MCF 10A (cell line): ENCODE measurements at places on chromosomes 1 and 21.
A peak's percentile ranks its signal among the peaks of the same experiment; 100 is the strongest.

GRCh38 chr21:33843216-33843615 lies 72.4 kb downstream of the ATP5PO start:
- no peak for DNase-seq
- no peak overlapping the region for H3K27ac ChIP-seq
- H3K27me3 ChIP-seq, result no peaks in the 10 kb centered on the region

DNA sequence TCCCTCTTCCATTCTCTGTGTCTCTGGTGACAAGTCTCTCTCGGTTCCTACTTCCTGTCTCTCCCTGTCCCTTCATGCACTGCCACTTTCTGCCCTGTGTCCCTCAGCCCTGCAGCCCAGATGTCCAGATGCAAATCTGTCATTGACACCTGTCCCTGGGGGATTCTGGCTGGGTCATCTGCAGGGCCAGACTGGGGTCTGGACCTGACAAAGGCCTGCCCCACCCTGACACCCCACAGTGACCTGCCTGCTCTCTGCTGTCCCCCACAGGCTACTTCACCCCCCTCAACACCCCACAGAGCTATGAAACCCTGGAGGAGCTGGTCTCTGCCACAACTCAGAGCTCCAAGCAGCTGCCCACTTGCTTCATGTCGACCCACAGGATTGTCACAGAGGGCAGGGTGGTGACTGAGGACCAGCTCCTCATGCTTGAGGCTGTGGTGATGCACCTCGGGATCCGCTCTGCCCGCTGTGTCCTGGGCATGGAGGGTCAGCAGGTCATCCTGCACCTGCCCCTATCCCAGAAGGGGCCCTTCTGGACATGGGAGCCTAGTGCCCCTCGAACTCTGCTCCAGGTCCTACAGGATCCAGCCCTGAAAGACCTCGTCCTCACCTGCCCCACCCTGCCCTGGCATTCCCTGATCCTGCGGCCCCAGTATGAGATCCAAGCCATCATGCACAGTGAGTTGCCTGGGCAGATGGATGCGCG lies 7.2 kb downstream of the THEMIS2 start:
- H3K27ac ChIP-seq, result no peak overlapping the region
- H3K36me3 ChIP-seq, result peaks cover 8% of the 10 kb centered on the region
- DNase-seq, result no peak

- no peaks in the 10 kb centered on the region for H3K27me3 ChIP-seq
- H3K27ac ChIP-seq, result no peak overlapping the region
- no peak overlapping the region for H3K4me3 ChIP-seq
- no peaks in the 10 kb centered on the region for H3K4me1 ChIP-seq
- DNase-seq, result no peak
These were observed 20.1 kb downstream of the XKR8 start for GRCh38 chr1:27979859-27980201.

DNA sequence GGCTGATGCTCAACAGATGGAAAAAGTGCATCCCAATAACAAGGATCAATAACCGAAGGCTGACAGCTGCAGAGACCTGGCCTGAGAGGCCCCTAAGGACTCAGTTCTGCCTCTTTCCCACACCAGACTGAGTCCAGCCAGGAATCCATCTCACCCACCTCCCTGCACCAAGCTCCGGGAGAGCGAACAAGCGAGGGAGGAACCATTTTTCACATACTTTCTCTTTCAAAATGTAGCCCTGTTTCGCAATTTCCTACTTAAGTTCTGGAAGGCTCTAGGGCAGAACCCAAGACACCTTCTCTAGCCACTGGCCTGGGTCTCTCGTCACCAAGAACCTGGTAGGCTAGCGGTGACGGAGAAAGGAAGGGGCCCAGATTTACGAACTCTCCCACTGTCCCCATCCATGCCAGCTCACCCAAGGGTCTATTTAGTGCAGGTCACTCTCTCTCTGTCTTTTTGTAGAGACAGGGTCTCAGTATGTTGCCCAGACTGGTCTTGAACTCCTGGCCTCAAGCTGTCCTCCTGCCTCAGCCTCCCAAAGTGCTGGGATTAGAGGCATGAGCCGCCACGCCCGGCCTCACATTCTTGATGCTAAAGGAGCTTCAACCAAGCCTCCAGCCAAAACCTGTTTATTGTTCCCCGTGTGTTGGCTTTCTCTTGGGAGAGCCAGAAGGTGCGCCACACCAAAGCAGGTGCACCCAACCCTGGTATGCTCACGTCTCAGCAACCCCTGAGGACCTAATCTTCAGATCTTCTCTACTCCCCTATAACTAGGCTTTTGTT lies 10.9 kb upstream of the GNL2 start:
- H3K27me3 ChIP-seq, result no peaks in the 10 kb centered on the region
- no peak overlapping the region for H3K4me3 ChIP-seq
- peaks cover 5% of the 10 kb centered on the region for H3K36me3 ChIP-seq

DNA sequence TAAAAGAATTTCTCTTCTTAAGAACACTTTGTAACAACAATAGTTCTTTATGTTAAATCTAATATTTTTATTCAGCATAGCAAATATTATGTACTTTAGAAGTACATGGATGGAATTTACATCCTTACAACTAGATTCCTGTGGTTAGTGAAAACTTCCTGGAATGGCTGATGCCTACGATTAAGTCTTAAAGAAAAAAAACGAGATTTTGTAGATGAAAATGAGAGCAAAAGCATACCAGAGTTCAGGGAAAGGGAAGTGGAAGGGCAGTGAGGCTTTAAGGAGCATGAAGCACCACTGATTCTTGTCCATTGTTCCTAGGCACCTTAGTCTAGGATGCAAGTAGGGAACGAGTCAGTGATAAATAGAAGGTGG lies 26.7 kb downstream of the CFH start:
- H3K4me1 ChIP-seq, result peaks cover 13% of the 10 kb centered on the region
- H3K36me3 ChIP-seq, result peaks cover 5% of the 10 kb centered on the region
- peak overlapping the region; percentile 60 for H3K27ac ChIP-seq
- H3K27me3 ChIP-seq, result no peaks in the 10 kb centered on the region
- H3K4me3 ChIP-seq, result no peak overlapping the region

DNA sequence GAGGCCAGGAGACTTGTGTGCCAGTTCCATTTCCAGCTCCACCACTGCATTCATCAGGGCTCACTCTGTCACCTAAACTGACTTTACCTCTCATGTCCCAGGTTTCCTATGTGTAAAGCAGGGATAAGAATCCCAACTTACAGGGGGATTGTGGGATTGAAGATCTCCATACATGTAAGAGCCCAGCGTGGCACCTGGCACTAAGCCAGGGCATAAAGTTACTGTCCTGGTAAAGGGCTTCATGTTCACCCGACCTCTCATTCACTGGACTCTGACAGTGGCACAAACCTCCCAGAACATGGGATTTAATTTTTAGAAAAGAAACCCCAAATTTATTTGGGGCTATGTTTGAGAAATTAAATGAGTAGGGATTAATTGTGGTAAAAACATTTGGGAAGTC lies 8.9 kb upstream of the IGFN1 start:
- H3K36me3 ChIP-seq, result no peaks in the 10 kb centered on the region
- H3K27me3 ChIP-seq, result peaks cover 15% of the 10 kb centered on the region
- H3K27ac ChIP-seq, result no peak overlapping the region
- DNase-seq, result no peak
- H3K4me1 ChIP-seq, result peaks cover 14% of the 10 kb centered on the region

DNA sequence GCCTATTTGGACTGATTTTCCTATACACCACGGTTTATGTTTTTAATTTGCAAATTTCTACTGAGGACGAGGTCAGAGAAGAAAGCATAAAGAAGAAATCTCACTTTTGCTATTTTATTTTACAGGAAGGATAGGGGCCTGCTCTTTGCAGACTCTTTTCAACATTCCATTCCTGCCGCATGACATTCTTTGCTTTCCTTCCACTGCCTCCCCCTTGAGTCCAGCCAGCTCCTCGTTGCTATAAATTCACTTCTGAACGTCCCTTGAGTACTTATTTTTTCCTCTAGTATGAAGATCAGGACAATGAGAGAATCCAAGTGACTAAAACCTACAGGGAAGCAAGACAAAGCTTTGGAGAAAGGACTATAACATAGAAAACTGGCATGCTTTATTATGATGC lies 53.4 kb upstream of the PTGFR start:
- no peaks in the 10 kb centered on the region for H3K27me3 ChIP-seq
- H3K27ac ChIP-seq, result no peak overlapping the region
- H3K36me3 ChIP-seq, result no peaks in the 10 kb centered on the region
- H3K4me1 ChIP-seq, result peaks cover 6% of the 10 kb centered on the region
- DNase-seq, result no peak

DNA sequence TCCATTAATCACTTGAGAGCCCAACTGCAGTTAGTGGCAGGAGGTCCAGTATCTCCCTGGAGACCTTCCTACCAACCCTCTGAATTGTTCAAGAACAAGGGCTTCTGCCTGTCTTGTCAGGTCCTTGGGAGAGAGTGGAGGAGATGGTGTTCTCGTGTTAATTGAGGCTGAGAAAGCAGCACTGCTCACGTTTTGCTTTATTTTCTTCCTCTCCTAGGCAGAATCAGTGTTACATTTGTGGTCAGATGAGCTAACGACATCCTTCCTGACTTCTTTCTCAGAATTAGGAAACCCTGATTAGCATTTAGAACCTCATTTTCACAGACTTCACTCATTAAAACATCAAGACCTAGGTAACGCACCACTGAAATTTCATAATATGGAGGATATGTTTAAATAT lies 26.4 kb upstream of the LRIG2 start:
- H3K27ac ChIP-seq, result no peak overlapping the region
- peaks cover 14% of the 10 kb centered on the region for H3K4me1 ChIP-seq
- H3K36me3 ChIP-seq, result no peaks in the 10 kb centered on the region
- H3K27me3 ChIP-seq, result no peaks in the 10 kb centered on the region
- no peak overlapping the region for H3K4me3 ChIP-seq

DNA sequence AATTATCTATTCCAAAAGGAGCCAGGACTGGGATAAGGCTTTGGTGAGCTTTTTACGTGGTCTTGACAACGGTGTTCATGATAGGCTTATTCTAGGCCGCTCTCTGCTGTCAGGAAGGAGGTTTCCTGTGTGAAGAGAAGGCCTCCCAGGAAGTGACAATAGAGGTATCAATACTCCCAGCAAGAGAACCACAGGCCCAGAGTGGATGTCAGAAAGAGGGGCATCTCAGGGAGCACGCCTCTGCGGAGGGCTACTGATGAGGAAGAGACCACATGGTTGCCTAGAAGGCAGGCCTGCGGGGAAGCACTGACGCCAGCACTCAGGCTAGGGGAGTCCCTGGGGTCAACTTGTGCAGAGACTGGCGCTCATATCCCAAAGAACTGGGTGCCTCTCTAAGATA lies 60.4 kb downstream of the ITPKB start:
- H3K4me1 ChIP-seq, result peaks cover 30% of the 10 kb centered on the region
- no peaks in the 10 kb centered on the region for H3K27me3 ChIP-seq
- no peak for DNase-seq
- no peak overlapping the region for H3K27ac ChIP-seq
- no peaks in the 10 kb centered on the region for H3K36me3 ChIP-seq

- H3K4me1 ChIP-seq, result peaks cover 15% of the 10 kb centered on the region
- H3K27ac ChIP-seq, result peak overlapping the region; percentile 77
- peak; percentile 91 for DNase-seq
- H3K27me3 ChIP-seq, result no peaks in the 10 kb centered on the region
- H3K36me3 ChIP-seq, result peaks cover 6% of the 10 kb centered on the region
These were observed 237.0 kb downstream of the MRPL39 start for GRCh38 chr21:25370311-25370744.

DNA sequence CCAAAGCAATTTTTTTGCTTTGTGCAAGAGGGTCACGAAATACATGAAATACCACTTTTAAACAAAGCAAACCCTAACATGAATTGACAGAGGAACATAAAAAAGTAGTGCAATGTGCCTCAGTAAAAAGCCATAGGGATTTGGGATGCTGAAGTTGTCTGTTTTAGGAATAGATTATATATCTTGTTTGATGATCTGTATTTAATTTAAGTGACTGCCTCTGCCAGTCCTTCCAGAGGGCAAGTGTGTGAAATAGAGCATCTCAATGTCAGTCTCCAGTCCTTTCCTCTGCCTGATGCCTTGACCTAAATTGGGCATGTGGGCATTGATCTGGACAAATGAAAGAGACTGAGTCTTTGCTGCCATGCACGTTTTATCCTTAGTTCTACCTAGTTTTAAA lies 222.8 kb downstream of the PTPRC start:
- no peak overlapping the region for H3K27ac ChIP-seq
- DNase-seq, result no peak
- peaks cover under 1% of the 10 kb centered on the region for H3K4me1 ChIP-seq
- H3K4me3 ChIP-seq, result no peak overlapping the region
- no peaks in the 10 kb centered on the region for H3K27me3 ChIP-seq
- H3K36me3 ChIP-seq, result peaks cover 40% of the 10 kb centered on the region

DNA sequence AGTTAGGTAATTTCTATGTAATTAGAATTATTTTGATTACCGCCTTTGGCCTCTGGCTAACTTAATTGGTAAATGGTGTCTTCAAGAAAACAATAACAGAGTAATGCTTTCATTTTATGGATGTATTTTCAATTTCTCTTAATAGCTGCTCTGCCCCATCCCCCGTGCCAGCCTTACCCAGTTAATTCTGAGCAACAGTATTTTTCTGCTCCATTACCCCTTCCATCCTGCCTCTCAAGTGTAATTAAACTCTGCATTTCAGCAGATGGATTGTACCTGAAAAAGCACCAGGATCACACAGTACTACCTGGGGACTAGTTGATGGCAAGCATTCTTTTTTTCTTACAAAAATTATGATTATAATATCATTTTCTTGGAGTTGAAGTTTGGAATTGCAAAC lies 104.2 kb downstream of the KIAA0319L start:
- peaks cover 64% of the 10 kb centered on the region for H3K36me3 ChIP-seq
- H3K27ac ChIP-seq, result peak overlapping the region; percentile 59
- H3K27me3 ChIP-seq, result no peaks in the 10 kb centered on the region
- peaks cover 19% of the 10 kb centered on the region for H3K4me1 ChIP-seq
- no peak overlapping the region for H3K4me3 ChIP-seq

DNA sequence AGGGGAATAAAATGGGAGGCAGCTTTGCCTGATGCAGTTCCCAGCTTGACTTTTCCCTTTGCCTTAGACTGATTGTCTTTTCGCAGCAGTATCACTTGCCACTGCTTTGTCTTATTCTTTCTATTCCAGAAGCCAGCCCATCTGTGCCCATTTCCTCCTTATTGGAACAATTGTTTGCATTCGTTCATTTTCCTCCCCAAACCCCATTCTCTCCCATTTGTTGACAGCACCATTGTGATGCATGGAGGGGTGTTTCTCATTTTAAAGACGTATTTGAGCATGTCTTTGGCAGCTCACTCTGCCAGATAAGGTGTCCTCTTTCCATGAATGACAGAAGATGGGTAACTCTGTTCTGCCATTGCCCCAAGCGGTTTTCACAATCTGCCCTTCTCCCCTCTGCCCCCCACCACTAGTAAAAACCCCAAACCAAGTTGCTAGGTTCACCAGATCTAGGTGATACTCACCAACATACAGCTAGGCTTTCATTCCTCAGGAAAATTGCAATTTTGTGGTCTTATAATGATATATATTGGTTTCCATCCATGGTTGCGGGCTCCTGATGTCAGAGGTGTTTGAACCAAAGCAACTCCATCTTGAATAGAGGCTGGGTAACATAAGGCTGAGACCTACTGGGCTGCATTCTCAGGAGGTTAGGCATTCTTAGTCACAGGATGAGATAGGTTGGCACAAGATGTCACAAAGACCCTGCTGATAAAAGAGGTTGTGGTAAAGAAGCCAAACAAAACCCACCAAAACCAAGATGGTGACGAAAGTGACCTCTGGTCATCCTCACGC lies 30.8 kb downstream of the SERBP1 start:
- peaks cover 30% of the 10 kb centered on the region for H3K36me3 ChIP-seq
- no peak overlapping the region for H3K4me3 ChIP-seq
- H3K27me3 ChIP-seq, result no peaks in the 10 kb centered on the region
- peak overlapping the region; percentile 69 for H3K27ac ChIP-seq

GRCh38 chr1:32199717-32200072 lies 700 bp upstream of the CCDC28B start:
- H3K4me1 ChIP-seq, result peaks cover 12% of the 10 kb centered on the region
- H3K27ac ChIP-seq, result peak overlapping the region; percentile 27
- DNase-seq, result no peak
- peak overlapping the region; percentile 71 for H3K4me3 ChIP-seq
